Naive B cell (primary cell): ENCODE measurements at places on chromosomes 12 and 14.
A peak's percentile ranks its signal among the peaks of the same experiment; 100 is the strongest.

DNA sequence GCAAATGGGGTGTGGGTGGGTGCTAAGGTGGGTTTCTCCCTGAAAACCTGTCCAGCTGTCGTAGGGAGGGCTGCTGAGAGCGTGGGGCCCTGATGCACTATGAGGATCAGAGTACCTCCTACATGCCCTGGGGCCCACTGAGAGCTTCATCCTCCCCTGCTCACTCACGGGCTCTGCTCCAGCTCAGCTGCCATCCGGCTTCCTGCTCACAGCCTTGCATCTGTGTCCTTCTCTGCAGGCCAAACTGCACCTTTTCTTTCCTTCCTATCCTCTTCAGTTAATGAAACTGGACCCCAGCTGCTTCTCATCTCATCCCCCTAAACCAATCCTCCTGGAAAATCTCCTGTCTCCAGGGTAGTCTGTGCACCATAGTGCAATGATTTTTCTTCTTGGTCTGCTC is 22.2 kb upstream of the GPRC5D start:
- no peak overlapping the region for H3K27ac ChIP-seq
- peaks cover 3% of the 10 kb centered on the region for H3K4me1 ChIP-seq
- H3K36me3 ChIP-seq = peaks cover 39% of the 10 kb centered on the region
- no peaks in the 10 kb centered on the region for H3K27me3 ChIP-seq
- no peak for DNase-seq

DNA sequence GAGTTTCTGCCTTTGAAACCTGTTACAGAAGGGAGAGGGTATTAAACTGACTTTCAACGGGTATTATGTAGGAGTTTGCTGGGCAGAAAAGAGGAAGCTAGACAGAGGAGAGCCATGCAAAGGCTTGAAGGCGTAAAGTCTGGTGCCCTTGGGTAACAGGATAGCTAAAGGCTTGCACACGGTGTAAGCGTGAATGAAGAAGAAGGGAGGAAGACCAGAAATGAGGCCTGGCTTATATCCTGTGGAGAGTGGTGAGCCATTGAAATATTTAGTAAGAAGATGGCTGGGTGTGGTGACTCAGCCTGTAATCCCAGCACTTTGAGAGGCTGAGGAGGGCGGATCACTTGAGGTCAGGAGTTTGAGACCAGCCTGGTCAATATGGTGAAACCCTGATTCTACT is 22.6 kb downstream of the SUDS3 start:
- H3K4me3 ChIP-seq = no peak overlapping the region
- H3K36me3 ChIP-seq = peaks cover 36% of the 10 kb centered on the region
- DNase-seq = no peak
- no peaks in the 10 kb centered on the region for H3K4me1 ChIP-seq
- no peak overlapping the region for H3K27ac ChIP-seq

DNA sequence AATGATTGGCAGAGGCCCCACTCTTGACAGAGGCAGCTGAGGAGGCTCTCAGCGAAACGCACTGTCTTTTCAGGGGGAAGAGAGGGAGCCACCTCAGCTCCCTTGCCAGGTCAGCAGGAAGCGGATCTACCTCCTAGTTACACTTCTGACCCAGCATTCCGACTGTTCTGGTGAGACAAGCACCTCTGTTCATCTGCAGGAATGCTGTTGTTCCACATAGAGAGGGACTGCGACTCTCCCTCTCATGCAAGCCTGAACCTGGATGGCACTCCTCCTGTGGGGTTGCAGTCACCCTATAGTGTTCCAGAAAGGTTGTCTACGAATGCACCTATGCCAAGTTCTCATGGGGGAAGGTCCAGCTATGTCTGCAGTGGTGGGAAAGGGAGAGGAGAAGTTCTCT is 37.1 kb upstream of the AEBP2 start:
- no peak for DNase-seq
- H3K36me3 ChIP-seq = no peaks in the 10 kb centered on the region
- H3K27me3 ChIP-seq = no peaks in the 10 kb centered on the region
- no peaks in the 10 kb centered on the region for H3K4me1 ChIP-seq

DNA sequence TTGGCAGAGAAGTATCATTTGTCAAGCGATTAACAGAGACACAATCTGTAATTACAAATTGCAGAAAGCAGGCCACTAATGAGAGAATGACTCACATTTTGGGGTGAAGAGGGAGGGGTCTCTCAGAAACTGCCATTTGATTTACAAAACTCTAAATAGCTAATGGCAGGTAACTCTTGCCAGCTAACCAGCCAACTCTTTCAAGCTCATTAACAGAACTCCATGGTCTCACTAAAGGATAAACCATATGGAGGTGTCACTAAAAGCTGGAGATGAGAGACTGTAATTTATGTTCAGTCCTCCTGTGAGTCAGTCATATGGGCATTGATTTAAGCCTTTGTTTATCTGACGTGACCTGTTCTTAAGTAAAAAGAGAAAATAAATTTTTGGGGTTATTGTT is 336.4 kb downstream of the FOXG1 start:
- H3K4me3 ChIP-seq = no peak overlapping the region
- no peaks in the 10 kb centered on the region for H3K27me3 ChIP-seq
- H3K36me3 ChIP-seq = no peaks in the 10 kb centered on the region
- H3K27ac ChIP-seq = no peak overlapping the region
- DNase-seq = no peak

GRCh38 chr12:96441816-96442215 is 41.6 kb upstream of the CDK17 start:
- H3K4me3 ChIP-seq = no peak overlapping the region
- no peak for DNase-seq
- H3K36me3 ChIP-seq = no peaks in the 10 kb centered on the region
- no peaks in the 10 kb centered on the region for H3K27me3 ChIP-seq

DNA sequence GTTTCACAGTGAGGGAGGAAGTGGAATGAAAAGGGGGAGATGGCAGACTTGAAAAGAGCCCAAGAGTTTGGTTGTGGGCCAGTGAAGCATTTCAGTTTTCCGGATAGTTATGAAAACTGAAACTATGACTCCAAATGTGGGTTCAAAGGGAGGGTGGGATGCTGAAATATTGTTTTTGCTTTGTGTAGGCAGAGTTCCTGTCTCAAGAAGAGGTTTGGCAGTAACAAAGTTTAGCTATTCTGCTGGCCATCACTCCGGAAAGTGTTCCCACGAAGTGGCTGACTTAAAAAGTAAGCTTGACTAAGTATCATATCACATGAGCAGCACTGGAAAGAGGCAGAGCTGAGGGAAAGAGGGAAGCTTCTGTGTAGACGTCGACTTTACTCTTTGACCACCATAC is 85.2 kb downstream of the CAND1 start:
- no peaks in the 10 kb centered on the region for H3K27me3 ChIP-seq
- peaks cover 4% of the 10 kb centered on the region for H3K4me1 ChIP-seq
- no peak overlapping the region for H3K27ac ChIP-seq

- no peaks in the 10 kb centered on the region for H3K36me3 ChIP-seq
- H3K27me3 ChIP-seq = peaks cover 9% of the 10 kb centered on the region
- no peak for DNase-seq
- peaks cover 6% of the 10 kb centered on the region for H3K4me1 ChIP-seq
- no peak overlapping the region for H3K27ac ChIP-seq
Observed at GRCh38 chr12:53058674-53059433, 9.0 kb downstream of the TNS2 start.

DNA sequence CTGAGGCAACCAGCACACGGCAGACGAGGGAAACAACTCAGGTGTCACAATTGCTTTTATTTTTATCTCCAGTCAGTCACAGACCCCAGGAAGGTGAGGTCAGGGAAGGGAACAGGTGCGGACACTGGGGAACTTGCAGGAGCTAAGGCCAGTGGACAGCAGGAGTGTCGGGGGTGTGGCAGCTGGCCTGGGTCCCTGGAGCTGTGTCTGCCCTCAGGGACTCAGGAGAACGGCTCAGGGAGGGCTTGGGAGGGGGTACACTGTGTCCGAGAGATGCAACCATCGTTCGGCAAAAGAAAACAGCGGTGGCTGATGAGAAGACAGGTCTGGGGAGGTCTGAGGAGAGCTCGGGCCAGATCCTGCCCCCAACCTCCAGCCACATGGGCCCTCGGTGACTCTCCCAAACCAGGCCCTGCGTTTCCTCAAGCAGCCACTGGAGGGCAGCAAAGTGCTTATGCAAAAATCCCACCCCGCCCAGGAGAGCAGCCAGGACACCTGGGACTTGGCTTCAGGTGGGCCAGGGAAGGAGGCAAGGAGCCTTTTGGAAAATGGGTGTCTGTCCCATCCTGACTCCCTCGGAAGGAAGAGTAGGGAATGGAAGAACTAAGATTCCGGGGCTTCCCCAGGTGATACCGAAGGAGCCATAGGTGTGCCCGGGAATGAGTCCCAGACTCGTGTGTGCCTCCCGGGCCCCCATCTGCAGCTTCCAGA is 24.1 kb upstream of the BCDIN3D start:
- H3K27ac ChIP-seq = peak overlapping the region; percentile 81
- no peak overlapping the region for H3K4me3 ChIP-seq
- no peaks in the 10 kb centered on the region for H3K36me3 ChIP-seq
- H3K4me1 ChIP-seq = no peaks in the 10 kb centered on the region

GRCh38 chr12:1474041-1474573 is 120.3 kb downstream of the FBXL14 start:
- H3K27ac ChIP-seq = no peak overlapping the region
- H3K4me1 ChIP-seq = peaks cover 12% of the 10 kb centered on the region
- H3K27me3 ChIP-seq = no peaks in the 10 kb centered on the region
- no peak overlapping the region for H3K4me3 ChIP-seq
- DNase-seq = no peak
- peaks cover 7% of the 10 kb centered on the region for H3K36me3 ChIP-seq

- H3K27me3 ChIP-seq = peaks cover 33% of the 10 kb centered on the region
- no peak for DNase-seq
- H3K4me3 ChIP-seq = no peak overlapping the region
- H3K4me1 ChIP-seq = peaks cover 14% of the 10 kb centered on the region
- H3K27ac ChIP-seq = peak overlapping the region; percentile 34
- H3K36me3 ChIP-seq = no peaks in the 10 kb centered on the region
Observed at GRCh38 chr14:76769636-76770292, 8.5 kb downstream of the VASH1 start.

- peaks cover 15% of the 10 kb centered on the region for H3K36me3 ChIP-seq
- peaks cover 18% of the 10 kb centered on the region for H3K4me1 ChIP-seq
- no peak overlapping the region for H3K4me3 ChIP-seq
- no peak overlapping the region for H3K27ac ChIP-seq
Observed at GRCh38 chr12:45183246-45183645, 32.6 kb upstream of the ANO6 start.

- no peaks in the 10 kb centered on the region for H3K36me3 ChIP-seq
- no peaks in the 10 kb centered on the region for H3K4me1 ChIP-seq
- H3K27me3 ChIP-seq = peaks cover 12% of the 10 kb centered on the region
- DNase-seq = no peak
- H3K27ac ChIP-seq = no peak overlapping the region
Observed at GRCh38 chr12:95759718-95760117, 30.8 kb downstream of the NTN4 start.

DNA sequence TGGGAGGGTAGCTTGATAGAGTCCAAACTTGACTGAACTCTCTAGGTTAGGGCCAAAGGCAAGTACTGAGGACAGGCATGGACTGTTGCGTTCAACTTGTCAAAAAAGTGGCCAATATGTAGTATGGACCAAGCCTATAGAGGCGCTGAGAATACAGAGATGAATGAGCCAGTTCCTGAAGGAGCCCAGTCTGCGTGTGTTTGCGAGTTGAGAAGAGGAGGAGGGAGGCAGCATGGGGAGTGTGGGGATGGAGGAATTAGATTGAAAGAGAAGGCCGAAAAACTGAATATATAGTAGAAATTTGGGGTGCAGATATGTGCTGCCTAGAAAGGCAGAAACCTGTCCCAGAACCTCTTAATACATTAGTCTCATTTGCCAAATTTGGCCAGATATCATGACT is 412.4 kb downstream of the PCNX1 start:
- peaks cover 38% of the 10 kb centered on the region for H3K4me1 ChIP-seq
- no peak for DNase-seq
- peak overlapping the region; percentile 99 for H3K27ac ChIP-seq
- H3K36me3 ChIP-seq = no peaks in the 10 kb centered on the region
- H3K4me3 ChIP-seq = peak overlapping the region; percentile 88
- H3K27me3 ChIP-seq = peaks cover 7% of the 10 kb centered on the region

DNA sequence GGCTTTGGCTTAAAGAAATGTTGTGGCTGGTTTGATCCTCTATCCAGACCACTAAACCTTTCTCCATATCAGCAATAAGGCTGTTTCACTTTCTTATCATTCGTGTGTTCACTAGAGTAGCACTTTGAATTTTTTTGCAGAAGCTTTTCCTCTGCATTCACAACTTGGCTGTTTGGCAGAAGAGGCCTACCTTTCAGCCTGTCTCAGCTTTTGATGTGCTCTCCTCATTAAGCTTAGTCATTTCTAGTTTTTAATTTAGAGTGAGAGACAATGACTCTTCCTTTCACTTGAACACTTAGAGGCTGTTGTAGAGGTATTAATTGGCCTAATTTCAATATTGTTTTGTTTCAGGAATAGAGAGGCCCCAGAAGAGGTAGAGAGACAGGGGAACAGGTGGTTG is 13.8 kb downstream of the KCNMB4 start:
- H3K4me1 ChIP-seq = no peaks in the 10 kb centered on the region
- no peak for DNase-seq
- H3K27me3 ChIP-seq = no peaks in the 10 kb centered on the region
- no peak overlapping the region for H3K4me3 ChIP-seq

GRCh38 chr12:45290216-45290605 is 74.3 kb downstream of the ANO6 start:
- DNase-seq = no peak
- no peaks in the 10 kb centered on the region for H3K27me3 ChIP-seq
- no peak overlapping the region for H3K4me3 ChIP-seq
- H3K36me3 ChIP-seq = no peaks in the 10 kb centered on the region
- H3K4me1 ChIP-seq = peaks cover 23% of the 10 kb centered on the region
- H3K27ac ChIP-seq = no peak overlapping the region

GRCh38 chr12:131104463-131105350 is 151.0 kb downstream of the ADGRD1 start:
- H3K4me3 ChIP-seq = no peak overlapping the region
- H3K27ac ChIP-seq = no peak overlapping the region
- peaks cover 8% of the 10 kb centered on the region for H3K27me3 ChIP-seq
- H3K4me1 ChIP-seq = peaks cover 12% of the 10 kb centered on the region
- peak; percentile 57 for DNase-seq

GRCh38 chr14:68361231-68361630 is 431.6 kb downstream of the ZFP36L1 start:
- H3K27ac ChIP-seq = peak overlapping the region; percentile 89
- H3K4me1 ChIP-seq = peaks cover 75% of the 10 kb centered on the region
- no peak for DNase-seq
- peaks cover 11% of the 10 kb centered on the region for H3K36me3 ChIP-seq
- H3K4me3 ChIP-seq = no peak overlapping the region

- peak overlapping the region; percentile 51 for H3K4me3 ChIP-seq
- no peak for DNase-seq
- peaks cover 77% of the 10 kb centered on the region for H3K4me1 ChIP-seq
Observed at GRCh38 chr12:132448463-132448820, 41.5 kb upstream of the FBRSL1 start.
